ENCODE measurements at places on chromosomes 3 and 15.

DNA sequence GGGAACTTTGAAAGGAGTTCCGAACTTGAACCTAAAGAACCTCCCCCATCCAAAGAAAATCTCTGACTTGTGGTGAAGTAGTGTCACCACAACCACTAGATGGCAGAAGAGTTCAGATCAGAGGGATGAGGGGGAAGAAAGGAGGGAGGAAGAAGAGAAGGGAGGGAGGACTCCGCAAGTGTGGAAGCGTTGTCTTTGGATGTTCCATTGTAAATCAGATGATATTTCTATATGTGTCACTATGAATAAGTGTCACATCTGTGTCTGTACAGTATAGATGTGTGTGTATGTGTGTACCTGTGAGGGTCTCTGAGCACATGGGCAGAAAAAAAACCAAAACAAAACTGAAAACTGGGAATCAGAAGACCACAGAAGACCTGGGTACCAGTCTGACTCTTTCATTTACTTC, 16.9 kb downstream of the SLC24A1 start:
- DNase-seq, result peak; percentile 80

GRCh38 chr15:87599616-87600015, 656.9 kb downstream of the NTRK3 start:
- no peak for DNase-seq

DNA sequence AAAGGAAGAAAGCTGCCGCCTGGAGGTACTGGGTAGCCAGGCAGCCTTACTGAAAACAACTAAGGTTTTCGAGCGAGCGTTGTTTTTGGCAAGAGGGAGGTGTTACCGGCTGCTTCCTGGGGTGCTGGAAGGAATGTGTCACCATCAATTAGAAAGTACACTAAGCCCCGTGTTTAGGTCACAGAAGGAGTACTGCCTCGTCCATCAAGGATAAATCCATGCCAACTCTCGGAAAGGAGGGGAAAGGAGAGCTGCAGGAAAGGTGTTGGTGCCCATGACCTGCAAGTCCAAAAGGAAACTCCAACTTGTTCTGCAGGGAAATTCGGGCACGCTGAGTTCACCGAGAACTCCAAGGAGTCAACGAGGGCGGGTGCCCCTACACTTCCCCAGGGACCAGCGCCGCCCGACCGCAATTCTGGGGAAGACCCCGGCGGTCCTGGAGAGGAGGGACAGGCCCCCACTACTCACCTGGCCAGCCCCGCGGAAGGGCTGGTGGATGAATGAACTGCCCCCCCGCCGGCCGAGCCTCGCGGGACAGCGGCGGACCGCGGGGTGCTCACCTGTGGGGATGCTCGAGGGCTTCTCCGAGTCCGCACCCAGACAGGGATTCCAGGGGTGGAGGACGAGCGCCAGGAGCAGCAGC, 542 bp downstream of the PLOD2 start:
- DNase-seq, result peak; percentile 79

GRCh38 chr3:160401291-160402095, 2.0 kb downstream of the SMC4 start:
- peak; percentile 57 for DNase-seq

DNA sequence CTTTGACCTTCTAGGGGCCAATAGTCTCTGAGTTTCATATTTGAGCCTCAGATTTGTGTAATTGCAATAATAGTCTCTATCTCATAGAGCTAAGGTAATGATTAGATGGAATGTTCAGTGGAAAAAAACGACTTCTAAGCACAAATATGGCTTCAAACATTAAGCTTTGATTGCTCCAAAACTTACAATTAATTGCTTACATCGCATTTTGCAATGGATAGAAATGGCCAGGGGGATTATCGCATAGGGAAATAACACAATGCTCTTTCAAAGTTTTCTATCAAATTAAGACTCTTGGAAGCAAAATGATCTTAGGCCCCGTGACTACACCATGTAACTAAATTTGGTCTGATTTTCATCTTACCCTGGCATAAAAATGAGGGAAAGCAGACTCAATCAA, 888.6 kb downstream of the AGBL1 start:
- DNase-seq, result no peak

DNA sequence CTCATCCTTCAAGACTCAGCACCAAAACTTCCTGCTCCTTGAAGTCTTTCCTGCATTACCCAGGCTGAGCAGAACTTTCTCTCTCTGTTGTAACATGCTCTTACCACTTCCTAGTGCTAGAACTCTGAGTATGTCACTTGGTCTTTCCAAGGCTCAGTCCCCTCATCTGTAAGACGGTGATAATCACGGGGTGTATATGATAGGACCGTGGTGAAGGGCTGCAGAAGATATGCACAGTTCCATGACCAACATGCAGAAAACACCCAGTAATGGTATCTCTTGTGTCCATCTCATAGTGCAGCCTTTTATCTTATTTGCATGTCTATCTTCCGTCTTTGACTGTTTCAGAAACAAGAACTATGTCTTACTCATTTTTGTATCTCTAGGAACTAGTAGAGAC, 154.5 kb downstream of the ZNF621 start:
- DNase-seq, result no peak

GRCh38 chr15:87362531-87362930, 894.0 kb downstream of the NTRK3 start:
- no peak for DNase-seq

DNA sequence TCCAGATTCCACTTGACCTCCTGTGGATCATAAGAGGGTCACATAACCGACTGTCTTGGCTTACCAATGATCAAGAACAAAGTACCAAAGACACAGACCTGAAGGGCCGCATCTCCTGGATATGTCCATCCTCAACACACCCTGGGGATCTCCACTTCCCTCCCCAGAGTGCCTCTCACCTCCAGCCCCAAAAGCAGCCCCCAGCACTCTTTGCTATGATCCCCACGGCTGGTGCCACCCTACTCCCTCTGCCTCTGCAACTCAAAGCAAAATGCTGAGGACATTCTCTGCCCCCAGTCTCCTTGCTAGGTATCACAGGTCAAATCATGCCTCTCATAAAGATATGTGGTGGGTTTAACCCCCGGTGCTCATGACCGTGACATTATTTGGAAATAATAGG, 32.7 kb downstream of the SLCO2A1 start:
- no peak for DNase-seq

- DNase-seq, result no peak
These were observed 64.7 kb upstream of the GATA2 start for GRCh38 chr3:128557531-128558280.

DNA sequence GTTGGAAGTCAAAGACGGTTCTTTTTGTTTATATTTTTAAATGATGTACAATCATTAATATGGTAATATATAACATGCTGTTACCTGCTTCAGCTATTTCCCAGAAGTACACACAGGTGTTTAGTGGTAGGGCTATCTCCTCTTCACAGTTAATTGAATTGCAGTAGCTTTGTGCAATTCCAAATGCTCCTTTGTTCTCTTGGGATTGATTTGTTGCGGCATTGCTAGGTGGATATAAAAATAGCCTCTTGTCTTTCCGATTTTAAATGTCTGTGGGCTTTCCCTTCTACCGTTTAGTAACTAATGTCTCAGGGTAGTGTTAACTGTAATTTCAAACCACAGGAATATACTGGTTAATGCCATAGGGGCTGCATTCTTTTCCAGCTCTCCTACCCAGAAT, 307.6 kb upstream of the SLITRK3 start:
- DNase-seq, result no peak
